ENCODE measurements at places on chromosomes 3 and 15.
A peak's percentile ranks its signal among the peaks of the same experiment; 100 is the strongest.

- DNase-seq: no peak
These were observed 11.3 kb downstream of the UBR1 start for GRCh38 chr15:43094416-43095030.

DNA sequence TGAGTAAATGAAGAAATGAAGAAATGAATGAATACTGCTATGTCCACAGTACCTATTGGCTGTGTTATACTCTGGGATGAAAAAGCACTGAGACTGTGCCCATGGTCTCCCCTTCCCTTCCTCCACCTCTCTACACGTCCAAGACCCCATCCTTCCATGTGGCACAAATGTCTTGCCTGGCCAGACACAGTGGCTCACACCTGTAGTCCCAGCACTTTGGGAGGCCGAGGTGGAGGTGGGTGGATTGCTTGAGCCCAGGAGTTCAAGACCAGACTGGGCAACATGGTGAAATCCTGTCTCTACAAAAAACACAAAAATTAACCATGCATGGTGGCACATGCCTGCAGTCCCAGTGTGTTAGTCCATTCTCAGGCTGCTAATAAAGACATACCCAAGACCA lies 200.1 kb downstream of the FAM43A start:
- DNase-seq: no peak

GRCh38 chr3:78562328-78562727 lies 1205.5 kb downstream of the ROBO1 start:
- DNase-seq: peak; percentile 38

DNA sequence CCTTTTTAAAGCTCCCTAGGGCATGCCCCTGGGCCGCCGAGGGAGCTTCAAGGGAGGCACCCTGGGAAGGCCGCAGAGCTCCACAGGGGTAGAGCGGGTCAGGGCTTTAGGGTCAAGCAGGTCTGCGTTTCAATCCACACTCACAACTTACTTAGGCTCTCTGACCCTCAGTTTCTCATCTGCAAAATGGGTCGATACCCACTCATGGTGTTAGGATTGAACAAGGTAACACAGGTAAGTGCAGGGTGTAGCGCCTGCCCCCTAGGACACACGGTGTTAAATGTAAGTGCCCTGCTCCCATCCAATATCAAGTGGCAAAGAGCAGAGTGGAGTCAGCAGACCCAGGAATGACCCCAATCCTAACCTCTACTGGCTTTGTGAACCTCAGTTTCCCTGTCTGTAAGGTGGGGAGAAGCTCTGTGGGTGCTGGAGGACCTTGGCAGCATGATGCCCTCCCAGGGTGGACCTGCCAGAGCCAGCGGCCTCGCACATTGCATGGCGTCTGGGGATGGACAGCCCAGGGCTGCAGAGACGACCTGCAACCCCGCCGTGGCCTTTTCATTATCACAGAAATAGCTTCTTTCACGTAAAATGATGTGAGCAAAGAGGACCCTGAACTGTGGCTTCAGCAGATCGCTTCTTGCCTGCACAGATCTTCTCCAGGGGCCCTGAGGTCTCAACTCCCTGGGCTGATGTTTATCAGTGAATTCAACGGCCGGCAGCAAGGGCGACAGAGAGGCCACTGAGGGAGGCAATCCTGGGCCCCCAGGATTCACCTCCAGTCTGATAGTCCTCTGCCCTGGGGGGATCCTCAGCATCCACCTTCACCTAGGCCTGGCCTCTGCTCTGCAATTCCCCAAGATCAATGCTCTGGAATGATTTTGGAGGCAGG lies 138.5 kb downstream of the CHSY1 start:
- peak; percentile 52 for DNase-seq

GRCh38 chr3:4999531-5000184 lies 20.4 kb downstream of the BHLHE40 start:
- DNase-seq: no peak

GRCh38 chr15:35465783-35466182 lies 80.2 kb downstream of the DPH6 start:
- DNase-seq: no peak

GRCh38 chr15:57432141-57432741 lies 55.9 kb downstream of the CGNL1 start:
- no peak for DNase-seq

DNA sequence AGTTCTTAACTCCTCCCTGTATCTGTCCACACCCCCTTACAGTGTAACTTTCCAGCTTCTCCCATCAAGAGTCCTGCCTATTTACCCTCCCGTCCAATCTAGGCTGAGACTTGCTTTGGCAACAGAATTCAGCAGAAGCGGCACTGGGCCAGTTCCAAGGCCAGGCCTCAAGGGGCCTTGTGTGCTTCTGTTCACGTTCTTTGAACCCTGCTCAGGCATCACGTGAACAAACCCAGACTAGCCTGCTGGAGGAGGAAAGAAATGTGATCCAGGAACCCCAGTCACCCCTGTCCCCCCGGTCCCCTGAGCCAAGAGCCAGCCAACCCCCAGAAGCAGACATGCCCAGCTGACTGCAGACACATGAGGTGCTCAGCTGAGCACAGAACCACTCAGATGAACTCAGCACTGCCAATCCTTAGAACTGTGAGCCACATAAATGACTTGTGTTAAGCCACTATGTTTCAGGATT lies 76.1 kb upstream of the DCLK3 start:
- DNase-seq: no peak

DNA sequence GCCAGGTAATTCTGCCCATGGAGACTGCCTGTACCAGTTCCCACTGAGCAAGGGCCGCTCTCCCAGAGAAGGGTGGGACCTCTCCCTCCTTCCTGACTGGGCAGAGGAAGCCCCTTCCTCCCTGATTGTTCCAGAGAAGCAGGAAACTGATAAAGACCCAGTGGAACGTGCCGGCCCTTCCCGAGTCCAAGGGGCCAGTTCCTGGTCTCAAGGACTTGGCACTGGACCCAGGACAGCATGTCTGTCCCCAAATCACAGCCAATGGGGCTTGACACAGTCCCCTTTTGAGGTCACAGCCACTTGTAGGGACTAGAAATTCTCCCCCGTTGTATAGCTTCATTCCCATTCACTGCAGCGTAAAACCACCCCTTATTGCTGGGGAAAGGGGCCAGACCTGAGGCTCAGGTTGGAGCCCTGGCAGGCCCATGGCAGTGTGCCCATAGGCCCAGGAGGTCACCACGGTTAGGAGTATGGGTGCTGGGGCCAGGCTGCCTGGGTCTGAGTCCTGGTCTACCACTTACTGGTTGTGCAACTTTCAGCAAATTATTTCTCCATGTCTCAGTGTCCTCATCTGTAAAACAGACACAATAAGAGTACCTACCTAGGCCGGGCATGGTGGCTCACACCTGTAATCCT lies 18.1 kb downstream of the CSRNP1 start:
- DNase-seq: no peak

GRCh38 chr15:29569533-29570092 lies 252.7 kb downstream of the TJP1 start:
- DNase-seq: no peak

- DNase-seq: no peak
These were observed 140.6 kb downstream of the RBPMS2 start for GRCh38 chr15:64634576-64635498.

DNA sequence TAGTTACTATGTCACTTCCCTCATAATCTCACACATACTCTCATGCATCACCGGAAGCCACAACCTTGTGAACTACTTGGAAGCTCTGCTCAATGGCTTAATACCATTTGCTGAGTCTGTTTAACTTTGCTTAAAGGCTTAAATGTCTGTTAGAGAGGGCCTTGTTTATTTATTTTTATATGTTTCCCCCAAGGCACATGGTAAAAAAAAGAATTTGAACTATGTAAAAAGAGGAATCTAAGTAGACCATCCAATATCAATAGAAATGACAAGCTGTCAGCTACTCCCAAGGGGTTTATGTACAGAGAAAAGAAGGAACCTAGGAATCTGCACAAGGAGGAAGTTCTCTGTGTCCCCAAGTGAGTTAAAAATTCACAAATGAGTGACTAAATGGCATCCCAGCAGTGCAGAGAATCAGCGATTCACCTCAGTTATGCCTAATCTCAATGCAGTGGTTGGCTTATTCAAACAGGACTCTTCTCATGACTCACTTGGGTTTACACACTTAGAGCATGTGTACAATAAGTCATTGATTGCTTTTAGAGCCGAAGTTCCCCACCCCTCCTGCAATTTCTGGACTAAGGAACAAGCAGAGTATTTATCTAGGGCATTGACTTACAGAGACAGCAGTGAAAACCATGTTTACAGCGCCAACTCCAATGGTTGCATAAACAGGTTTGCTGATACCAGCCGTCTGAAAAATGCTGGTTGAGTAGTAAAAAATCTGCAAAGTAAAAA lies 24.4 kb downstream of the SLC2A2 start:
- DNase-seq: no peak

DNA sequence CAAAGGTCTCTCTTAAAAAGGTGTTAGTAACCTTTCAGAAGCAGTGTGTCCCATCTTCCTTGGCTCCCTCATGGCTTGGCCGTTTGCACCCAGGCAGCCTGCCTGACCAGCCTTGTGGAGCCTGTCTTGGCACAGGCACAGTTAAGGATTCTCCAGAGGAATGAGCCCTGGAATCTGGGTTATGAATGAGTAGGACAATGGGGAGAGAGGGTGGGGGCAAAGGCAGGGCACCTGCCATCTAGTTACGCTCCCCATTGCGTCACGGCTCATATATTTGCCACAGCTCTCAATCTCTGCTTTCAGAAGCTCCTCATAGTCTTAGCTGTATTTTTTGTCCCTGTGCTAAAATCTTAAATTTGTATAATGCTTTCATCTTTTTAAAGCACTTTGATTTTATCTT lies 50.6 kb downstream of the WDR76 start:
- no peak for DNase-seq

- no peak for DNase-seq
These were observed 604.0 kb upstream of the LMCD1 start for GRCh38 chr3:7897655-7898054.

DNA sequence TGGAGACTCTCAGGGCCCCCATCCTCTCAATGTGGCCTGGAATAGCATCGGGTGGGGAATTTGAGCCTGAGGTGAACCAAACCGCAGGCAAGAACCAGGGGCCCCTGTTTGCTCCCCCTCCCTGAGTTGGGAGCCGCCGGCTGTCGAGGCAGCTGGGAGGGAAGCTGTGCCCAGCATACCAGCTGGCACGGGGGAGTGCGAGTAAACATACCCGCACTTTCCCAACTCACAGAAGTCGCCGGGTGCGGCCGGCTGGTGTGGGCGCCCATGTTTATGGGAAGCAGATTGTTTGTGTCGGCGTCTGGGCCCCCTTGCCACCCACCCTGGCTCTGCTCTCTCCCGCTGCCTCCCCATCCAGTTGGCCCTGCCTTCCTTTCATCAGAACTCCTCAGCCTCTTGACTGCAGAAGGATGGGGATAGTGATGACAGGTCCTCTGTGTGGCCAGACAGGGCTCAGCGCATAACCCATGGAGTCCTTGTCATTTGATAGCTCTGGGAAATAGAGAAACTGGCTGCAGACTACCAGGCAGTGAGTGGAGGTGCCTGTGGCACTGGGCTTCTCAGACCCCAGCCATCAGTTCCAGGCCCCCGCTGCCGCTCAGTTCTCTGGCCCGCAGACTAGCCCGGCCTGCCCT lies 60.4 kb downstream of the CACNA2D2 start:
- no peak for DNase-seq

DNA sequence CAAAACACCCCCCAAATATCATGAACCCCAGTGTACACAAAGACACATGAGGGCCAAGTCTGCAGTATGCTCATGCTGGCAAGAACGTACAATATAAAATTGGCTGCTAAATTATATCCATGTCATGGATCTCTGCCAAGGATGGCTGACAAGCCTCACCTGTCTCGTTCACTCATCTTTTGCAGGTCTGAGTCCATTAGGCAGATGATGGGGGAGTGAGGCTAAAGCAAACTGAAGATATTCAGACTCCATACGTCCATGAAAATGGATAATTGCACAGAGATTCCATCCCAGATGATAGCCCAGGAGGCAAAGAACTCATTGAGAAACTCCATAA lies 122.3 kb upstream of the PTPRG start:
- no peak for DNase-seq

GRCh38 chr3:146052056-146052790 lies 108.8 kb downstream of the PLOD2 start:
- no peak for DNase-seq

Measured in GF-D8 (cell line).